ENCODE measurements at places on chromosomes 13 and 19.
A peak's percentile ranks its signal among the peaks of the same experiment; 100 is the strongest.

- DNase-seq = no peak
Measured at GRCh38 chr19:50490411-50490811, 13.8 kb upstream of the GARIN5A start.

GRCh38 chr19:21883516-21883915, 47.5 kb upstream of the ZNF43 start:
- no peak for DNase-seq

DNA sequence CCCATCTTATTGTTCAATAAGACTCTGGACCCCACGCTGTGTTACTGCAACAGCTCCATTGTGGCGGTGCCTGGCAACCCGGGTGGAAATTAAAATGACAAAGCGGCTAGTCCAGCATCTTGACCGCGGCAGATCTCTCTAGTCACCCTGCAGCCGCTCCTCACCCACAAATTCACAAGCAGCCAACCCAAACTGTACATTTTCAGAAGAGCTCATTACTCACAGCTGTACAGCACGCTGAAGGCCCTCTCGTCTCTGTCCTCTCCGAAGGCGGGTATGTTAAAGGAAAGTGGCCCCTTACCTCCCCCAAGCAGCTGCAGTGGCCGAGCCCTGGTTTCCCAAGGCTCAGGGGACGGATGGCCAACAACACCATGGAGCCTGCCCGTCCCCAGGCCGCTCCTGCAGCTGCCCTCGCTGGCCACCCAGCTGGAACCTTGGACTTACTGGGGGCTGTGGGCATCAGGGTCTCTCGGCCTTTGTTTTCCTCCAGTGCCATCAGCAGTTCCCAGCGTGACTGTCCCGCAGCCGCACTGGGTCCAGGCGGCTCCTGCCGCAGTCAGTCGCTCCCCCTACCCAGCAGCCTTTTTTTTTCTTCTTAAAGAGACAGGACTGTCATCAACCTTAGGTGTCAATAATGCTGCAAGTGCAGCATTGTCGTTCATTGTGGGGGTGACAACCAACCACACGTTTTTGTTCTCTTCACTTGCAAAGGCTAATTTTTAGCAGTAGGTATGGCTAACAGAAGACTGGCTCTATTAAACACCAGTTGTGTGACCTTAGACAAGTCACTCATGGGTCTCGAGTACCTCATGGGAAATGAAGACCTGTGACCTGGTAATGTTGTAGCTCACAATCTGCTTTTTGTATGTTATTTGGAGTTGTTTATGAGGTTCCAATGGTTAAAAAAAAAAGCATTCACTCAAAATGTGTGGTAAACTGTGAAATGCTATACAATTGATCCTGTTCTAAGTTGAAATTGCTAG, at the start of gene SACS:
TSS of gene SACS (minus strand) at position 532 of the 983 bp plus-strand sequence. CDS start 22,463 bp downstream, outside the sequence.
- DNase-seq = no peak

GRCh38 chr19:33947265-33947964, 150.7 kb downstream of the KCTD15 start:
- no peak for DNase-seq

GRCh38 chr19:1984357-1984756, 31.2 kb downstream of the BTBD2 start:
- no peak for DNase-seq

GRCh38 chr19:49781394-49781793, 14.6 kb downstream of the AP2A1 start:
- no peak for DNase-seq

DNA sequence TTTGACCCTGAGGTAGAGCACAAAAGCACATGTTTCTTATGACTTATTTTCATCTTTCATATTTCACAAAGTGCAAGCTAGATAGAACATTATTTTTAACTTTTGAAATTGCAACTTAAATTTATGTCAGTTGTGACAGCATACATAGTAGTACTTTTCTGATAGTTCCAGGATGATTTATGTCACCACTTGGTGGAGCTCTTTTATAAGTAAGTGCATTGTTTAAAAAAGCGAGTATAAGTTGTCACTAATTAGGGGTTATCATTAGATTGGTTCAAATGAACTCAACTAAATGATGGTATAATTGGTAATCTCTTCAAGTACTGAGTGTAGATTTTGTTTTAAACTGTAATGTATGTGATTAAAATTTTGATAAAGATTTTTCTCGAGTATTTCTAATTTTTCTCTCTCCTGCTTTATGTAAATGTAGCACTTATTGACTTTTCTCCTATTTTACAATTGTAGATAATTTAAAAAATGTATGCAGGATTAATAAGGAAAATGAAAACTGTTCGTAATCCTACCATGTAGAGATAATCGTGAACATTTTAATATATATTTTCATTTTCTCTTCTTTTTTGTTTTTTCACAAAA, 31.1 kb downstream of the RB1 start:
- no peak for DNase-seq

GRCh38 chr19:17328517-17329365, 5.9 kb downstream of the ANO8 start:
- DNase-seq = no peak

DNA sequence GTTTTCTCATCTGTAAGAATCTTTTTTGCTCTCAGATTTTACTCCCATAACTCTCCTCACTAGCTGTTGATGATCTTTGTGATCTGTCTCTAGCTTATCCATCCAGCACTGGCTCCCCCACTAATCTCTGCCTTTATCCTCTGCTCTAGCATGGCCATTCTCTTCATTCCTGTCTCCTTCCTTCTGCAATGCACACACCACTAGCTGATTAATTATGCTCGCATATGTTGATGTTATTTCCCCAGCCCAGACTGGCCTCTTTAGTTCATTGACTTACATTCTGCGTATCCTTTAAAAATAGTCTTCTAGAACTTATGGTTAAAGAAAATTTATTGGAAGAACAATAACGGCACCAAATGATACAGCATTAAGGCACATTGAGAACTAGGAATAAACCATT, 52.5 kb downstream of the DGKH start:
- no peak for DNase-seq

- no peak for DNase-seq
Measured at GRCh38 chr13:53266757-53267156, 238.1 kb downstream of the OLFM4 start.

- no peak for DNase-seq
Measured at GRCh38 chr19:46678110-46678732, 17.2 kb upstream of the DACT3 start.

GRCh38 chr13:23608701-23609413, 38.6 kb downstream of the TNFRSF19 start:
- DNase-seq = no peak

DNA sequence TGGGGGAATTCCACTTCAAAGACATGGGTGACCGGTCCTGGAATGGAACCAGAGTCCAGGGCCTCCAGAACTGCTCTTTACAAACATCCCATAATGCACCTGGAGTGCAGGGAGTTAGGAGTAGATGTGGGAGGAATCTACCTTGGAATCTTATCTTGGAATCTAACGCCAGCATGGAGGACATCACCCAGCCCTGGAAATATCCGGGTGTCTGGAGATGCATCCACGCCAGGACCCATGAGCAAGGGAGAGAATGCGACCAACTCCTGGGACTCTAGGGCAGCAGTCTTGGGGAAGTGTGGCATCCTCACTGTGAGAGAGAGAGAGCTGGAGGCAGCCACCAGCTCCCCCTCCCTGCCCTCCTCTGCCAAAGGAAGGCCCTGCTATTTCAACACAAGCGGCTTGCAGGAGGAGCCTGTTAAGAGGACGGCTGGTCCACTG, 211.8 kb downstream of the UQCRFS1 start:
- no peak for DNase-seq

GRCh38 chr13:109355875-109356434, 430.4 kb downstream of the IRS2 start:
- no peak for DNase-seq

DNA sequence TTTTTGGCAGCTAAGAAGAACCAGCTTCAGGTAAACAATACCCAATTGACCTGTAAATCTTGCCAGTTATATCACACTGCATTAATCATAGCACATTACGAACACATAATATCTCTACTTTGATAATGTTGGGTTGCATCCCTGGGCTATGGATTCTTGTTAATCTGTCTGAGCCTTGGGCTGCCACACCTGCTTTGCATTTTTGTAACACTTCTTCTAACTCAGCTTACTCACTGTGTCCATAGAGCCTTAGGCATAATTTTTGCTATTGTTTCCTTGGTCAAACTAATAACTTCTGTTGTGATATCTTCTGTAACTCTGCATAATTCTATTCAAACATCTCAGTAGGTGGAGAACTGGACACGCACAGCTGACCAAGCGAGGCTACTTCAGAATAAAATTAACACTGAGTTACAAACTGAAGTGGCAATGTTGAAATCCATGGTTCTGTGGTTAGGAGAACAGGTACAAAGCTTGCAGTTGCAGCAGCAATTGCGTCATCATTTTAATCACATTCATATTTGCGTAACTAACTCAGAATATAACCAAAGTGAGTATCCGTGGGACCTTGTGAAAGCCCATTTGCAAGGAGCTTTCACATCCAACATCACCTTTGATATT, 6.4 kb downstream of the ZNF350 start:
- DNase-seq = no peak

DNA sequence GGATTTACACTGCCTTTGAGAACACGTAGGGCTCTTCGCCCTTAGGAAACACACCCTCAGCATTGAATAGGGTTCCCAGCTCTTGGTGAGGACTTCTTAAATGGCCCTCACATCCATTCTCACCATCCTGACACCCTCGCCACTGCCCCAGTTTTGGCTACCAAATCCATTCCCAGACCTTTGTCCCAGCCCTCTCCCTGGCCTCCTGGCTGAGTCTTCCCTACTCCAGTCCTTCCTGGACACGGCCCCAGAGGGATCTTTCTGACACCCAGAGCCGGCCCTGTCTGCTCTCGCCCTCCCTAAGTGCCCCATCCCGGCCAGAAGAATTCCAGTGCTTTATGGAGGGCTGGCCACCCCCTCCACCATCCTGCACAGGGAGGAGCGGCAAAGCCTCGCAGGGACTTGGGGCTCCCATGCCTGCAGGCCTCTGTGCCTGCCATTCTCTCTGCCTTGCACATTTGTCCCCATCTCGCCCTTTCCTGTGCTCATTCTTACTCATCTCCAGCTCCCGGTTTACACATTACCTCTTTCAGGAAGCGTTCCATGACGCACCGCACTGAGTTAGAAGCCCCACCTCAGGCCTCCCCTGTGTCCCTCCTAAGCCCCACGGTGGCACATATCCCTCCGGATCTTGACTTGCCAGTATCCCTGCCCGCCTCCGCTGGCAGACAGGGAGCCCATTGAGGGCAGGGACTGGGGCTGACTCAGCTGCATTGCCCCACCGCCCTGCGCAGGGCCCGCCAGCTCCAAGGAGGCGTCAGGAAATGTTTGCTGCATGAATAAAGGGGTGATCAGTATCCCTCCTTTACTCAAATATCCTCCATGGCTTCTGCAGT, 11.0 kb upstream of the KLK14 start:
- no peak for DNase-seq

DNA sequence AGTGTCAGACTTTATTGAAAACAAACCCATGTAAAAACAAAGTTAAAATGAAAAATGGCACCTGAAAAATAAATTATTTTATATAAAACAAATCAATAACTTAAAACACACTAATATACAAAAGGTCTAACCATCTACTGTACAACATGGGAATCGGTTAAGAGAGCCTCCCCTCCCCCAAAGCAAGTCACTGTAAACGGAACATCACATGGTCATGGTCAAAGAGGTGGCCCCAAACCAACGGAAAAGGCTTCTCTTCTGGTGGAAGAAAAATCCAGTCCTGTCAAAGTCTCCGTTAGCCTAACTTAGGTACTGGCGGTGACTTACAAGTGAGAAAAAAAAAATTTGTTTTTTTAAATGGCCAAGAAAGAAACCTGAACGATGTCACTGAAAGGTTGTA, 15.7 kb upstream of the TIMM44 start:
- no peak for DNase-seq

GRCh38 chr19:41426952-41427646, at the start of gene B3GNT8:
Gene B3GNT8 (minus strand): TSS chr19:41427374. CDS start chr19:41426778, 596 bp downstream.
- DNase-seq = peak; percentile 92

GRCh38 chr19:48169578-48169938, 586 bp downstream of the LIG1 start:
- DNase-seq = peak; percentile 86

- DNase-seq = no peak
Measured at GRCh38 chr13:23488442-23488841, 54.9 kb upstream of the SACS start.

GRCh38 chr13:28313579-28313978, 175.2 kb downstream of the PAN3 start:
- no peak for DNase-seq

DNA sequence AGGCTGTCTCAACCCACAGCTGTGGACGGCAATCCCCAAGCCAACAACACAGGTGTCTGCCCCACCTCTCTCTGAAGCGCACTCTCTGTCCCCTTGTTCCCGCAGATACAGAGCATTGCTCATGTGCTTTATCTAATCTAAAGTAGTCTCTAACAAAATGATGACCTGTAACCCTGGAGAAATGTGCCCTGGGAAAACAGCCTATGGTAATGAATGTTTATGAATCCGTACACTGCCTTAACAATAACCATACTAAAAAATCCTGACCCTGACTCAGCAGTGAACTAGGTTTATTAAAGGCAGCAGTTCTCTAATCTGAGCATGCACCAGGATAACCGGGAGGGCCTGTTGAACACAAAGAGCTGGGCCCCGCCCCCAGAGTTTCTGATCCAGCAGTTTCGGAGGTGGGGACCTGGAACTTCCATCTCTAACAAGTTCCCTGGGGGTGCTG, 50.7 kb upstream of the SLC15A1 start:
- DNase-seq = no peak

GRCh38 chr19:39740395-39740794, 2.6 kb upstream of the CLC start:
- DNase-seq = no peak

GRCh38 chr13:105464249-105464648, 1071.2 kb downstream of the EFNB2 start:
- no peak for DNase-seq

- DNase-seq = no peak
Measured at GRCh38 chr19:18443831-18444230, 5.9 kb upstream of the ISYNA1 start.

GRCh38 chr19:36081385-36081784, 26.7 kb downstream of the WDR62 start:
- no peak for DNase-seq

DNA sequence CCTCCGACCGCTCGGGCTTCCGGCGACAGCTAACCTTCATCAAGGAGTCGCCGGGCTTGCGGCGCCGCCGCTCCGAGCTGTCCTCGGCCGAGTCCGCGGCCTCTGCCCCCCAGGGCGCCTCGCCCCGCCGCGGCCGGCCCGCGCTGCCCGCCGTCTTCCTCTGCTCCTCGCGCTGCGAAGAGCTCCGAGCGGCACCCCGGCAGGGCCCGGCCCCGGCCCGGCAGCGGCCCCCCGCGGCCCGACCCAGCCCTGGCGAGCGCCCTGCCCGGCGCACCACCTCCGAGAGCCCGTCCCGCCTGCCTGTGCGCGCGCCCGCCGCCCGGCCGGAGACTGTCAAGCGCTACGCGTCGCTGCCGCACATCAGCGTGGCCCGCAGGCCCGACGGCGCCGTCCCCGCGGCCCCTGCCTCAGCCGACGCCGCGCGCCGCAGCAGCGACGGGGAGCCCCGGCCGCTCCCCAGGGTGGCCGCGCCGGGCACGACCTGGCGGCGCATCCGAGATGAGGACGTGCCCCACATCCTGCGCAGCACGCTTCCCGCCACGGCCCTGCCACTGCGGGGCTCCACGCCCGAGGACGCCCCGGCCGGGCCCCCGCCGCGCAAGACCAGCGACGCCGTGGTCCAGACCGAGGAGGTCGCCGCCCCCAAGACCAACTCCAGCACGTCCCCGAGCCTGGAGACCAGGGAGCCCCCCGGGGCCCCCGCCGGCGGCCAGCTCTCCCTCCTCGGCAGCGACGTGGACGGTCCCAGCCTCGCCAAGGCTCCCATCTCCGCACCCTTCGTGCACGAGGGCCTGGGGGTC, 9.6 kb downstream of the C19orf25 start:
- no peak for DNase-seq

All from suprapubic skin (tissue), 4 donors.